ENCODE measurements at places on chromosomes 11 and 22.

GRCh38 chr11:110766316-110766715 is 54.1 kb upstream of the ARHGAP20 start:
- DNase-seq = no peak

DNA sequence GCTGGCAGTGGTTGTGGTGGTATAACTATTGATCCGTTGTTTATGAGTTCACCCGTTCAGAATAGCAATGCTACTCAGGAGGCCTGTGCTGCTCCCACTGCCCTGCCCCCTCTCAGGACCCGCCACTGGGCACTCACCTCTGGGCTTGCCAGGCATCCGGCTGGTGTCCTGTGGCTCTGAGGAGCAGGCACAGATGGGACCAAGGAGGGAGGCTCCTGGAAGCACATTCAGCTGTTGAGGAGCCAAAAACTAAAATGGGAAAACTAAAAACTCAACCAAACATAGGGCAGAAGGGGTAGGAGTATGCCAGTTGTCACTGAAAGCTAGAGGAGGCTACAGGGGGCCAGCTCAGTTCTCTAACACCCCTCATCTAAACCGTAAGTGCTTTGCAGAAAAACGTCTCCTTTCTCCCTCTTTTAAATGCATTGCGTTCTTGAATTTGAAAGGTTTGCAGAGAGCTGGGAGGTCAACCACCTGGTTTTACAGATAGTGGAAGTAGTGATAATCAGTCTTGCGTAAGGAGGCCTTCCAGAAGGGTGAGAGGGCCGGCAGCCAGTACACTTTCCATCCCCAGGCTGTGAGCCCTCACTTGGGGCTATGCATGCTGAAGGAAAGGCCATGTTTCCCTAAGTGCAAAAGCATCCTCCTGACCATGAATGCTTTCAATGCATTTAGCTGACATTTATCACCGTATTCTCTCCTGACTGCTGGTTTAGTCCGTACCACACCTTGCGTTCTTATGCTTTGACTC is 547.4 kb downstream of the NTM start:
- no peak for DNase-seq

- no peak for DNase-seq
These were observed 23.6 kb upstream of the MUC5B start for GRCh38 chr11:1199241-1199750.

DNA sequence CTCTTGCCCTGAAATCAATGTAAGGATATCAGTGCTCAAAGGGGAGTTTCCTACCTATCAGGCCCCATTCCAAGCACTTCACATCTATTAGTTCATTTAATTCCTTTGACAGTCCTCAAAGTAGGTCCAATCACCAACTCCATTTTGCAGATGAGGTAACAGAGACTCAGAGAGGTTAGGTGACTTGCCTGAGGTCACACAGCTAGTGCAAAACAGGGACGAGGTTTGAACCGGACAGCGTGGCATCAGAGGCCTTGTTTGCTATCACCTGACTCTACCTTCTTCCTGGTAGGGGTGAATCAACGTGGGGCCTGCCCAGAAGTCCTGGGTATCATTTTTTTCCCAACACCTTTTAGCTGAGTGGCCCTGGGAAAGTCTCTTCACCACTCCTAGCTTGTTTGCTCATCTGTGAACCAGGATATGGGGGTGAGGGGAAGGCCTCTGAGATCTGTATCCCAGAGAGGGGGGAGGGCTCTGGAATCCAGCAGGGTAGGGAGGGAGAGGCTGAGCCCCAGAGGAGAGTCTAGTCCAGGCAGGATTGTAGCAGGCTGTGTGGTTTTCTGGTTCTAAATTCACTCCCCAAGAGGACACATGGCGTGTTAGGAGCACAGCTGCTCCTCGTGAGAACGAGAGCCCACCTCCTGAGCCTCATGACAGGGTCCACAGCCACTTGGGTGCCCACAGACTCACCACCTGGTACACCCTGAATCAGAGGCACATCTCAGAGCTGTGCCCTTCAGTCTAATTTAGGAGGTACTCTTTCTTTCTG is 174.7 kb downstream of the MN1 start:
- DNase-seq = no peak

DNA sequence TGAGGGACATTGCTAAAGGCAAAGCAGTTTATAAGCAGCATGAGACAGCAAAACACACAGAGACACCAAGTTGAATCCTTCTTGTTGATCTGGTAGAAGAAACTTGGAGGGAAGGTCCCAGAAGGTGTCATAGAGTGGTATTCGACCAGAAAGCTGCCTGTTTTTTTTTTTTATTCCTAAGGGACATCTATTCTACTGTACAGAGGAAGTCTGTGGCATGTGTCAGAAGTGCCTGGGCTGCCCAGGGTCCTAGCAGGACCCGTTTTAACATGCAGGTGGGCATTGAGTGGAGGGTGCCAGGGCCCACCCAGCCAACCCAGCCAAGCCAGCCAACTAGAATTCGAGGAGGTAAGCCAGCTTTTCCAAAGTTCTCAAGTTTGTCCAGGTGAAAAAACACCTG is 68.0 kb upstream of the ATXN10 start:
- no peak for DNase-seq

All from astrocyte (in vitro differentiated cells and primary cell).